CD4-positive, alpha-beta T cell treated with Interleukin-4 for 1 hour (primary cell): ENCODE measurements at places on chromosomes 2 and 18.
A peak's percentile ranks its signal among the peaks of the same experiment; 100 is the strongest.

GRCh38 chr2:136008205-136008865 is 22.9 kb upstream of the DARS1 start:
- DNase-seq: peak; percentile 77

GRCh38 chr2:241410739-241411176 is 54.7 kb downstream of the FARP2 start:
- DNase-seq: no peak

DNA sequence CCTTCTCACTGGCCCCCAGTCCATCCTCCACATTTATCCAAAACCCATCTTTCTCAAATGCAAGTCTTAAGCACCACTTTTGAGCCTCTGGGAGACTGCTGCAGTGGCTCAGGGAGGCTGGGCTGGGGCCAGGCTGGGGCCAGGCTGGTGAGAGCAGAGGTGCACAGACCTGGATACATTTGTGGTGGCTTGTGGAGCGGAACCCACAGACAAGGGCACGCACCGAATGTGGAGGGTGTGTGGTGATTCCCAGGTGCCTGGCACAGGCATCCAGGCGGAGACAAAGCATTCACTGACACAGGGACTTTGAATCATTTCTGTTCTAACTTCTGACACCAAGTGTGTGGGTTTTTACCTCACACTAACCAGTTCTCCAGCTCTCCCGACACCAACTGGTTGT is 42.2 kb upstream of the MGAT4A start:
- no peak for DNase-seq

DNA sequence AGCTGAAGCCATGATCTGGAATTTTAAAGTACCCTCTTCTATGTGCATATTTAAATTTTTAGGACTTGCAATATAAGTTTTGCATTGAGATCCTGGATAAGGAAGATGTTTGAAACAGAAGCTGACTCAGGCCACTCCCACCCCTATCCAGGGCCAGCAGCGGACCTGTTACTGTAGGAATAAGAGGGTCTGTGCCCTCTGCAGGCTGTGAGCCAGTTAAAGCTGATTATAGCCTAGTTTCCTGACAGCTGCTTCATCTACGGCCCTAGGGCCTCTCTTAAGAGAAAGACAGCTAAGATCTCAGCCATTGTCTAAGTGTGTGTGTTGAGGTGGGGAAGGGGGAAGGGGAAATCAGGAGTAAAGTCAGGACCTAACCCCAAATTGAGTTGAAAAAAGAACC is 234.0 kb downstream of the HAUS1 start:
- no peak for DNase-seq
